Activated T-cell treated with anti-CD3 and anti-CD28 coated beads for 48 hours (primary cell): ENCODE measurements at places on chromosomes 6 and 20.

GRCh38 chr6:53230775-53231467 is 82.3 kb upstream of the GCM1 start:
- no peak for DNase-seq

DNA sequence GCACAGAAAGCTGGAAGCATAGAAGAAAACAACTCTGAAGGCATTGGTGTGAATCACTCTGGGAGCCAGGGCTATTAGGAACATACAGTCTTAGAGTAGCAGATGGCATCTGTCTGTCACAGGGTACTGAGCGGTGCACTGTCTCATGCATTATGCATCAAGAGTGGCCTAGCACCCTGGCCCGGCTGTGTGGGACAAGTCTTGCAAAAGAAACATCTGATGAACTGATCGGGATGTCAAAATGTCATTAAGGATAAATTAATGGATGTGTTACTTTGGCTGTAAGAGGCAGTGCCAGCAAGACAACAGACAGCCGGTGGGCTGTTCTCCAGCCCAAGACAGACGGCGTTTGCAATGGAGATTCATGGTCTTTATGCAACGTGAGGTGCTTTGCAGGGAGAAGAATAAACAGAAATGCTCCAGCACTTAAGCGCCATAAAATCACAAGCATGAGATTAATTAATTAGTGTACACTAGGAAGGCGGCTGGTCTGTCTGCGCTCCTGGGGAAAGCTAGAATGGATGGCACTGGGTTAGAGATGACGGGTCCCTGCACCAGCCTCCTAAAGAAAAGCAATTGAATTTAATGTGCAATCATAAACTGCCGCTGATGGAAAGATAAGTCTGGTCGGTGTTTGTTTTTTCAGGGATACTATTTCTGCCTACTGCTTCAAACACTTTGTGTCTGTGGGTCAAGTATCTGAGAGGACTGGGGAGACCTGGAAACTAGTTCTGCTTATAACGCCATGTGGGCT is 600.6 kb upstream of the CHD6 start:
- no peak for DNase-seq

DNA sequence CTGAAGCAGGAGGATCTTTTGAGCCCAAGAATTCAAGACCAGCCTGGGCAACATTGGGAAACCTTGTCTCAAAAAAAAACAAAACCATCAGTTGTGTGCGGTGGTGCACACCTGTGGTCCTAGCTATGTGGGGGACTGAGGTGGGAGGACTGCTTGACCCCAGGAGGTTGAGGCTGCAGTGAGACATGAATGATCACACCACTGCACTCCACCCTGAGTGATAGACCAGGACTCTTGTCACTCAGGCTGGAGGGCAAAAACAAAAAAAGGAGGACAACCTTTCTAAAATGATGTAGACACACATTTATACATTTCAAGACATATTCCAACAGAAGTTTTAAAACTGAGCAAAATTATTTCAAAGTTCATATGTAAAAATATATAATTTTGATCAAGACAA is 45.1 kb downstream of the NOL7 start:
- DNase-seq: no peak

DNA sequence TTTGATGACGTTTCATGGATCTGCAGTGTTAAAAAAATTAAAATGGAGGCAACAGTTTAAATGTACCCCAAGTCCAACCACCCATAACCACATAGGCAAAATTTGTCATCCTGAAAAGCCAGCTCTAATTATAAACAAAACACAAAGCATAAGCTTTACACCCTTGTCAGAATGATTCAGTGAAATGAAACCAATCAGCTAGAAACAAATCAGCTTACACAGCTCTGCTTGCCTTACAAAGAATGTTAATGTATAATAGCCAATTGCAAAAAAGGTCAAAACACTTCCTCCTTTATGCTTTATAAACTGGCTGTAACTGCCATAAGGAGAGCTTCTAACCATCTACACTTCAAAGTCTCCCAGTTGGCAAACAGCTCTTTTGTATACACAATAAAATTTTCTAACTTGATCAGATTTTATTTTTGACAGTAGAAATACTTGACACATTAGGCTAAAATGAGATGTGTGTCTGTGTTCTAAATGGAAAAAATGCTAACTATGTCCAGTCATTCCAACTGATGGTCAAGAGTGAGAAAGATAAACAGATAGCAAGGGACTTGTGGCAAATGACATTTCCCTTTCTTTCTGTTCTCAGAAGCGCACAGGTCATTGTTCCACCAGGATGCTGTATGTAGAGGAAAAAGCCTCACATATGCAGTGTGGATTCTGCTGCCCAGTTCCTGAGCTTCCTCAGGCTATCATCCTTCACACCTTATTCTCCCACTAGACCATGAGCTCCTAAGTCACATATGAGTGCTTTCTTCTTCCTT is 344.3 kb upstream of the ID4 start:
- DNase-seq: no peak

- no peak for DNase-seq
These were observed 129.7 kb upstream of the HMGCLL1 start for GRCh38 chr6:55708711-55709110.

DNA sequence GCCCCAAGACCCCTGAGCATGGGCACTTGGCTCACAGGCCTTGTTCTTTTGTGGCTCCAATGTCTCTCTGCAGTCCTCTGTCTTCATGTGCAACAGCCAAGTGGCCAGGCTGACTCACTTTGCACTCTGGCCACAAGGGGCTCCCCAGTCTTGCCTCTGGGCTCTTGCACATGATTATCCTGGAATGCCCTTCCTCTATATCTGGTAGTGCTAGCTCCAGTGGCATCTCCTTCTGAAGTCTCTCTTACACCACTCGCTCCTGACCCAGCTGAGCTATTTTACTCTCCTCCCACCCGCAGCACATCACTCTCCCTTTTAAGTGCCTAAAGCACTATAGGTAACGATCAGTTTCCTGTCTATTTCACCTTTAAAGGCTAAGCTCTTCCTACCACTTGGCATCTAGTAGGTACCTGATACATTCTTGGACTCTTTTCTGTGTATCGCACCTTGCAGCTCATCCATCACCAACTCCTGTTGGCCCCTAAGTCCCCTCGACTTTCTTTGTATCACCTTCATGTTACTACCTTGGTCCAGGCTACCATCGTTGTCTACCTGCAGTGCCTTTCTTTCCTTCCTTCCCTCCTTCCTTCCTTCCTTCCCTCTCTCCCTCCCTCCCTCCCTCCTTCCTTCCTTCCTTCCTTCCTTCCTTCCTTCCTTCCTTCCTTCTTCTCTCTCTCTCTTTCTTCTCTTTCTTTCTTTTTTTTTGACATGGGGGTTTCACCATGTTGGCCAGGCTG is 211.9 kb upstream of the RNF24 start:
- DNase-seq: no peak

DNA sequence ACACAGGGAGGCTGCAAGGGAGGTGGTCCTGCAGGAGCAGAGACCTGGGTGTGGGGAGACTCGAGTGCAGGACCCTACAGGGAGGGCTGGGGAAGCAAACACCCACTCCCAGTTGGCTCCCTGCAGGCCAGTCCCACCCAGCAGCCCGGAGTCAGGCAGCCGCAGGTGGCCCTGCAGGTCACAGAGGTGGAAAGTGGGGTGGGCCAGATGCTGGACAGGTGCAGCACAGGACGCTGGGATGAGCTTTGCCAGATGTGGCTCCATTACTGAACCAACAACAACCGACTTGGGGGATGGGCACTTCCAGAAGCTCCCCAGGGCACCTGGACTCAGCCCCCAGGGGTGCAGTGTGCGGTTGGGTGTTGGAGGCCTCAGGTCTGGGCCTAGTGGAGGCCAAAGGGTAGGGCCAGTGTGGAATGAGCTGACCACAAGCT is 26.6 kb upstream of the MYT1 start:
- no peak for DNase-seq

- DNase-seq: no peak
These were observed 82.2 kb downstream of the GRM4 start for GRCh38 chr6:34063651-34064050.

DNA sequence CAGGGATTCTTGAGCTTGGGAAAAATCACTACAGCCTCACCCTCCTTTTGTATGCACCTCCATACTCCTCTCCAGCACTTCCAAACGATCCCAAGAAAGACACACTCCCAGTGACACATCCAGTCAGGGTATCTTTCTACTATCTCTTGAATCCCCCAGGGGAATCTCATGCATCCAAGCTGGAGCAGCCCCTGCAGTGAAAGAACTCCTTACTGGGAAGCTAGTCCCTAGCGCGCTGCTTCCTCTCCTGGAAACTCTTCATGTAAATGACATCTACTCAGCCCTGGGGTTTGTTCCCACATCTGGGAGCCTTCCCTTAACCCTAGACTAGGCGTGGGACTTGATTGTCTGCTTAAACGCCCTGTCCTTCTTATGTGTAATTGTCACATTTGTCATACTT is 329.1 kb upstream of the QKI start:
- DNase-seq: no peak

GRCh38 chr20:57600320-57601210 is 19.7 kb downstream of the ZBP1 start:
- DNase-seq: no peak

DNA sequence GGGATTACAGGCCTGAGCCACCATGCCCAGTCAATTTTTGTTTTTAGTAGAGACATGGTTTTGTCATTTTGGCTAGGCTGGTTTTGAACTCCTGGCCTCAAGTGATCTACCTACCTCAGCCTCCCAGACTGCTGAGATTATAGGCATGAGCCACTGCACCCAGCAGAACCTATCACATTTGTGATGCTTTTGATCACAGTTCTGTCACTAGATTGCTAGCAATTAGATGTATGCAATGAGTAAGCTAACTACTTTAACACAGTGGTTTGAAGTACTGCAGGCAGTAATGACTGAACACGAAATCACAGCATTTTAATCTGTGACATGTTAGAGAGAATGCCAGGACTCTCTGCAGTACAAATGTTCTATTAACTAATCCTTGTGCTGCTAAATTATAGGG is 19.6 kb upstream of the SAMHD1 start:
- DNase-seq: no peak

DNA sequence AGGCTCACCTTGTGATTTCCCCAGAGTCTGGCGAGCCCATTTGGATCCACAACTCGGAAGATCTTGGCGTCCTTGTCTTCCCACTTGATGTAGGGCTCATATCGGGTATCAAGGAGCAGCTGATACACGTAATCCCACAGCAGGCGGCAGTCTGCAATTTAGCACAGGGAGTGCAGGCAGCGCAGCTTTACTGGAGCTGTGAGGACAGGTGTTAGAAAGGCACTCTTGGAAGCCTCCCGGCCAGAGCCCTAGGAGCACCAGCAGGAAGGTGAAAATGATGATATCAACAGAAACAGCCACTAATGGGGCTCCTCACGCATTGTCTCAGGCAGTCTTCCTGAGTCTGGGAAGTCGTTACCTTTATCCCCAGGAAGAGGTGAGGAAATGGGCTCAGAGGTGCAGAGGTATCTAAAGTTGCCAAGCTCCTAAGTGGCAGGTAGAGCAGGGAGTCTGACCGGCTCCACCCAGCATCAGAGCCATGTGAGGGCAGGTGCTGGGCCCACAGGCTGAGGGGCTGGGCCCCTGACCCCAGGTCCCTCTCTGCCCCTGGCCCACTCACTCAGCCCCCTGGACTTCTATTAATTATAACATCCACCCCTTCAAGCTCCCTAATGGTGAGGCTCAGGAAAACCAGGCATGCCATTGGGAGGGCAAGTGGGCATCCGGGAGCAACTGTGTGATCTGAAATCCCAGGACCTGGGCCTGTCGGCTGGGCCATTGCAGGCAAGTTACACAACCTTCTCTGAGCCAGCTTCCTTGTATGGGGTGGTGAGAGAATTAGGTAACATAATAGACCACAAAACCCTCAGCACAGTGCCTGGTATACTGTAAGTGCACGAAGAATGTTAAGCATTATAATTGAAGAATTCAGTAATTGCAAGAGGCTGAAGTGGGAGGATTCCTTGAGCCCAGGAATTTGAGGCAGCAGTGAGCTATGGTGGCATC is 18.3 kb downstream of the ETV7 start:
- no peak for DNase-seq

GRCh38 chr20:5270603-5271002 is 46.2 kb downstream of the PROKR2 start:
- DNase-seq: no peak

DNA sequence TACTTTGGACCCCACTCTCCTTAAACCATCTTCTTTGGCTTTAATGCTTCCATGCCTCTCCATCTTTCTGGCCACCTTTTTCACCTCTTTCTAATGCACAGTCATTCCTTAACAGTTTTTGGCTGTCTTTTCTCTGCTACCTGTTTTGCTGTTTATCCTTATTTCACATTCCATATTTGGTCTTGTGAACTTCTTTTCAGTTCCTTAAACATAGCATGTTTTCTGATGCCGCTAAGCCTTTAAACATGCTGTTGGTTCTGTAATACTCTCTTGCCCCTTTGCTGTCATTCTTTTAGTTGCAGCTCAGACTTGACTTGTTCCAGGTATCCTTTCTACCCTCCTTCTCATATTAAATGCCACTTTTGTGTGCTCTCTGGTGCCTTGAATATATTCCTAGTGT is 35.8 kb downstream of the TOP1 start:
- DNase-seq: no peak
